ENCODE measurements at places on chromosomes 6 and 20. TPM values are rescaled to one million over a fixed set of nuclear protein-coding genes. Genes with fewer than 3 reads are reported as not detected.

TRIM15 gene
- total RNA-seq = not detected

HLA-G gene
- total RNA-seq = 11.1 TPM

DDX39B gene
- 279 TPM for total RNA-seq

ARFGEF3 gene
- 8.3 TPM for total RNA-seq

All from tracheal epithelial cell (primary cell).